ENCODE measurements at places on chromosomes 7 and 10.
A peak's percentile ranks its signal among the peaks of the same experiment; 100 is the strongest.

DNA sequence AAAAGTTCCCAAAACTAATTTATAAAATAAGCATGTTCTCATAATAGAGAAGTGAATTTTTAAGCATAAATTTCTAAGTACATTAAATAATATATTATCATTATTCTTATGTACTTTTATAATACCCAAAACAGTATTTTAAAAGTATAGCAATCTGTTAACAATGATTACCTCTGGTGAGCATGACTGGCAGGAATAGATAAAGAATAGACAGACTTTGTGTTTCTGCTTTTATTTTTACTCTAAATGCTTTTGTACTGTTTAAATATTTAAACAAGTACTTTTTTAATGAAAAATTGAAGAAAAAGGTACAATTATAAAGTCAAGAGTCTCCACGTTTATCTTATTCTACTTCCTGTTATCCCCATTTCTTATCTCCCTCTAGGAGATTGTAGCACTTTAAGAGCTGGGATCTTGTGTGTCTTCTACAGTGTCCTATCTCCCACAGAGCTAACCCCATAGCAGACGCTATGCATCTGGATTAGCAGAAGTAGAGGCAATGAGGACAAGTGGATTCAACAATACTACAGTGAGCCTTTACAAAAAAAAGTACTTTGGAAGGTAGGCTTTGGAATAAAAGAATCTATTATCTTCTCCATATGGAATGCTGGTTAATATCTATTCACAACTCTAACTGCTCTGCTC is 42.9 kb downstream of the IDE start:
- no peak overlapping the region for H3K27ac ChIP-seq
- DNase-seq = no peak
- no peaks in the 10 kb centered on the region for H3K4me1 ChIP-seq

DNA sequence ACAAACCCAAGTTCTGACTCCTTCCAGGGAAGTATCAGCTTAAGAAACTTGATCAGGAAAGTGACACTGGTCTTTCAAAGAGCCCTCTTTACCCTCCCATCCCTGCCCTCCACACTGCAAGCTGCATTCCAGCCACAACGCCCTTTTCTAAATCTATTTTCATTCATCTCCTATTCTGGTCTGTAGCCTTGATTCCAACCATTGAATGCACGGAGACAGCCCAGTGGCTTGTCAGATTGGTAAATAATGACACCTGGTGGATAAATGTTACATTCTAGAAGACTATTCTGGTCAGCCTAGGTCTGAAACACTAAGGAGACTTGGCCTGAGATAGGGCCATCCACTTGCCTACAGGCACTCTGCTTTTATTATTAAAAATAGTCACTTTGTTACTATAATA is 20.9 kb downstream of the MORN4 start:
- H3K36me3 ChIP-seq = peaks cover 4% of the 10 kb centered on the region
- no peaks in the 10 kb centered on the region for H3K4me1 ChIP-seq
- no peak overlapping the region for H3K27ac ChIP-seq
- H3K4me3 ChIP-seq = no peak overlapping the region
- no peak for DNase-seq

DNA sequence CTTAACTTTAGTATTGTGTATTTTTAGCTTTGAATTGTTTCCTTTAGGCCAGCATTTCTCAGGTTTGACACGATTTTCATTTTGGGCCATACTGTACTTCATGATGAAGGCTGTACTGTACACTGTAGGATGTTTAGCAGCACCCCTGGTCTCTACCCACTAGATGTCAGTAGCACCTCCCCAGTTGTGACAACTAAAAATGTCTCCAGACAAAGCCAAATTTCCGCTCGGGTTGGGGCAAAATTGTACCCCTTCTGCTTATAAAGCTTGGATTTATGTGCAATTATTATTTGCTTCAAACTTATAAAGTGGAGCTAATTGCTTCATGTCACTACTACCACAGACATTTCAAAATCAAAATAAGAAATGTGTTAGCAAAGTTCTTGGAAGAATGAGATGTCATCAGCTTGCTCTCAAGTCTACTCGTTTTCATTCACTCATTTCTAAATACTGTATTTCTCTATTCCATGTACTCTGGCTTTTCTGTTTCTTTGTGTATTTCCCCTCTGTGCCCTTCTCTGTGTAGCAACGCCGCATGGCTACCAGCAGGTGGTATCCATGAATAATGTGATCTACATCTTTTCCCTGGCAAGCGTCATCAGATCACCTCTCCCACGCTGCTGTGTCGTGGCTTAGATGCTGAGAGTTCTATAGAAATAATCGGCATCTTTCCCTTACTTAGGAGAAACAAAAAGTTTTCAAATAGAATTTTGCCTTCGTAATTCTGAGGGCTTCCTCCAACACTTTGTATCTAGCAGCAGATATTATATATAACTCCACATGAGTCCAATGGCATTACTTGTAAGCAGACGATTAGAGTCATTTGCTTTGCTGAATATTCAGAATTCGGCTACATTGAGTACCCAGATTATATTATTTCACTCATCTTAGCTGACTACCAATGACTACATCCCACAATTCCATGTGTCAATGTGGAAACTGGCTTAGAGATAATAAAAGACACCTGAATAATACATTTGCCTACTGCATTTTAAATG is 47.8 kb upstream of the CALCR start:
- peak; percentile 34 for DNase-seq
- H3K4me3 ChIP-seq = no peak overlapping the region
- peak overlapping the region; percentile 84 for H3K27ac ChIP-seq
- H3K4me1 ChIP-seq = peaks cover 14% of the 10 kb centered on the region
- no peaks in the 10 kb centered on the region for H3K27me3 ChIP-seq

DNA sequence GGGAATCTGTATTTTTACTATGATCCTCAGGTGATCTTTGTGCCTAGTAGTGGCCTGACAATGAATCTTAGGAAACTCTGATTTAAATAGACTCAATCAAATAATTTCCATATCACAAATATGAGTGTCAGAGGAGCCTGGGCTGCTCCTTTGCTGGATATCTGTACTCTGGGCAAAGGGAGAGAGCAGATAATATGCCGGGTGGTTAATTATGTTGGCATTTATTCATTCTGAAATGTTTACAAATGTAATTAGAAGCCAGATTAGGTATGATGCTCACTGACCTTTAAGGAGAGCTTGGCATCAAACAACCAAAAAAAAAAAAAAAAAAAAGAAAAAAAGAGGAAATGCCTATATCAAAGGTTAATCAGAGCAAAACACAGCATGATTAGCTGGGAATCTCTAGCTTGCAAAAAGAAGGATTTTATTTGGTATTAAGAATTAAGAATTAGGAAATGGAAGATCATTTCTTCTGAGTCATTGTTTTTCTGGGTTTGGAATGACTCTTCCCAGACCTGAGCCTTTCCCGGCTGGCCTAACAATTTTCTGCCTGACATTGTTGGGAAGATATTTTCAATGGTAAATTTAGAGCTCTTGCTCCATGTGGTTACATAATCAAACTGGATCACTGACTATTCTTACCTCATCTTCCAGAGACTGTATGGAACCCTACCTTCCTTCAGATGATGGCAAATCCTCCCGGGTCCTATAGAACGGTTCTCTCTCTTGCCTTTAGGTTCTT is 365.3 kb downstream of the REEP3 start:
- no peak overlapping the region for H3K4me3 ChIP-seq
- H3K27me3 ChIP-seq = no peaks in the 10 kb centered on the region
- H3K4me1 ChIP-seq = peaks cover 7% of the 10 kb centered on the region
- no peaks in the 10 kb centered on the region for H3K36me3 ChIP-seq
- H3K27ac ChIP-seq = peak overlapping the region; percentile 76

- H3K36me3 ChIP-seq = peaks cover 39% of the 10 kb centered on the region
- DNase-seq = no peak
- peaks cover 31% of the 10 kb centered on the region for H3K27me3 ChIP-seq
- peaks cover 46% of the 10 kb centered on the region for H3K4me1 ChIP-seq
- H3K4me3 ChIP-seq = no peak overlapping the region
- no peak overlapping the region for H3K27ac ChIP-seq
Measured at GRCh38 chr10:70561070-70561469, 41.5 kb downstream of the PRF1 start.

DNA sequence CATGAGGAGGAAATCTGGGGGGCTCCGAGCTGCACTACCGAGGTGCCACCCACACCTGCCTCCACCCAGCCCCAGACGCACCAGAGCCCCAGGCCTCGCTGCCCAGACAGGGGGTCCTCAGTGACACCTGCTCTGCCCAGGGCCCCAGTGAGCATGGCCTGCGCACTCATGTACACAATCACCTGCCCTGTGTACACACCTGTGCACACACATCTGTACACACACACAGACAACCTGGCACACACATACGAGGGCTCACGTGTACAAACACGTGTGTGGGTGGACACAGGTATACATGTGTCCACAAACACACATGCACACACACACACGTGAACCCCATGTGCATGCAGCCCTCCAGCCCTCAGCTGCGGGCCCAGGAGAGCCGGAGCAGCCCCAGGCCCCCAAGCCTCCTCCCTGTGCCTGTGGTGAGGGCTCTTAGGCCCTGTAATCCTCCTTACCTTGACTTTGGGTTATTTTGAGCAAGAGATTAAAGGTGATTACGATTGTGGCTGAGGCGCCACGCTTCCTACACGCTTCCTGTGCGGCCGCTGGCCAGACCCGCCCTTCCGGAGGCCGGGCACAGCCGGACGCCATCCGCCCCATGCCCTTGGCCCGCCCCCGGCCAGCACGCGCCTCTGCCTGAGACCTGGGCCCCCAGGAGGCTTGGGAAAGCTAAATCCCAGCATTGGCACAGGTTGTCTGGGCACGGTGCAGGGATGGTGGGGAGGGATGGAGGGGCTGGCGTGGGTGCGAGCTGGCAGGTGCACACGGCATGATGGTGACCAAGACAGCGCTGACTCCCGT is 71.9 kb downstream of the ELFN1 start:
- no peak for DNase-seq
- H3K36me3 ChIP-seq = no peaks in the 10 kb centered on the region
- peaks cover 9% of the 10 kb centered on the region for H3K27me3 ChIP-seq
- no peaks in the 10 kb centered on the region for H3K4me1 ChIP-seq

DNA sequence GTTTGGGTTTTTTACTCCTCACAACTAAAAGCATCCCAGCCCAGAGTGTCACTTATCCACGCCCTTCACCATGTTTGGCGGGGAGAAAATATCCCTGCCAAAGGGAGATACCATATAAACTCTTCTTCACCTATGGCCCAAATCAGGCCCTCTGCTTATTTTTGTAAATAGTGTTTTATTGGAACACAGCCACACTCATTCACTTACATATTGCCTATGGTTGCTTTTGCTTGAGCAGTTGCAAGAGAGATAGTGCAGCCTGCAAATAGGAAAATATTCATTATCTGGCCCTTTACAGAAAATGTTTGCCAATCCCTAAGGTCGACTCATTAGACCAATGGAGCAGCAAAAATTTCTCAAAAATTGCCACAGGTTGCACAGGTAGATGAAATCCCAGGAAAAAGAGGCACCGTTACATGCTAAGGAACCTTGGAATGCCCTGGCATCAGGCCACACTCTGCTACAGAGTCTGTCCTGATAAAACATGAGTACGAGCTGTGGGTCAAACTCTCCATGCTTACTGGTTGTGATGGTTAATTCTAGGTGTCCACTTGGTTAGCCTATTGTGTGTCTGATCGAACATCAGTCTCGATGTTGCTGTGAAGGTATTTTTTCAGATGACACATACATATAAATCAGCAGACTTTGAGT is 7.9 kb upstream of the RASSF4 start:
- no peak overlapping the region for H3K4me3 ChIP-seq
- H3K27ac ChIP-seq = no peak overlapping the region
- peaks cover 4% of the 10 kb centered on the region for H3K27me3 ChIP-seq
- DNase-seq = no peak
- peaks cover 5% of the 10 kb centered on the region for H3K36me3 ChIP-seq

DNA sequence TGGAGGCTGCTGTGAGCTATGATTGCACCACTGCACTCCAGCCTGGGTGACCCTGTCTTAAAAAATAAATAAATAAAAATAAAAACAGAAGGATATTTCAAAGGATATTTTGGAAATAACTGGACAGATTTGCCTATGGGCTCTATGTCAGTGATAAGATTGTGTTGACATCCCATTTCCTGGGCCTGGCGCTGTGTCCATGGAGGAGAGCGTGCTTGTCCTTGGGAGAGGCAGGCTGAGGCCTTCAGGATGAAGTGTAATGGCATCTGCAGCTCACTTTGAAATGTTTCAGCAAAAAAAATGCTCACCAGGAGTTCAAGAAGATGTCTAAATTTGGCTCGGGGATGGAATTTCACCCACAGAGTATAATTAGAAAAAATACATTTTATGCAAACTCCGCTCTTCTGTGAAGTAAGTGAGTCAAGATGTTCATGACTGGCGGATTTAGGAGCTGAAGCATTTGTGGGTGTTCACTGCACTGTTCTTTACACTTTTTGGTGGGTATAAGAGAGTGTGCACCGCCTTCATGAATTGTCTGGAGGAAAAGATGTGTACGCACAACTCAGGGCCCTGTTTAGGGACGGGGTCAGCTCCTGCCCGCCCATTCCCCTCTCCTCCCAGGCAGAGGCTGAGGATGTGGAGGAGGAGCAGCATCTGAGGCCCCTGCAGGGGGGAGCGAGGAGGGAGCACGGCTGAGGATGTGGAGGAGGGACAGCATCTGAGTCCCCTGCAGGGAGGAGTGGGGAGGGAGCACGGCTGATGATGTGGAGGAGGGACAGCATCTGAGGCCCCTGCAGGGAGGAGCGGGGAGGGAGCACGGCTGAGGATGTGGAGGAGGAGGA is 18.5 kb upstream of the FOXL3 start:
- H3K27ac ChIP-seq = no peak overlapping the region
- H3K36me3 ChIP-seq = peaks cover 24% of the 10 kb centered on the region
- no peak overlapping the region for H3K4me3 ChIP-seq
- H3K27me3 ChIP-seq = peaks cover 17% of the 10 kb centered on the region
- H3K4me1 ChIP-seq = no peaks in the 10 kb centered on the region

- no peak overlapping the region for H3K4me3 ChIP-seq
- H3K27ac ChIP-seq = no peak overlapping the region
- H3K4me1 ChIP-seq = no peaks in the 10 kb centered on the region
- peaks cover 3% of the 10 kb centered on the region for H3K36me3 ChIP-seq
Measured at GRCh38 chr10:111187096-111187495, 110.3 kb downstream of the ADRA2A start.

DNA sequence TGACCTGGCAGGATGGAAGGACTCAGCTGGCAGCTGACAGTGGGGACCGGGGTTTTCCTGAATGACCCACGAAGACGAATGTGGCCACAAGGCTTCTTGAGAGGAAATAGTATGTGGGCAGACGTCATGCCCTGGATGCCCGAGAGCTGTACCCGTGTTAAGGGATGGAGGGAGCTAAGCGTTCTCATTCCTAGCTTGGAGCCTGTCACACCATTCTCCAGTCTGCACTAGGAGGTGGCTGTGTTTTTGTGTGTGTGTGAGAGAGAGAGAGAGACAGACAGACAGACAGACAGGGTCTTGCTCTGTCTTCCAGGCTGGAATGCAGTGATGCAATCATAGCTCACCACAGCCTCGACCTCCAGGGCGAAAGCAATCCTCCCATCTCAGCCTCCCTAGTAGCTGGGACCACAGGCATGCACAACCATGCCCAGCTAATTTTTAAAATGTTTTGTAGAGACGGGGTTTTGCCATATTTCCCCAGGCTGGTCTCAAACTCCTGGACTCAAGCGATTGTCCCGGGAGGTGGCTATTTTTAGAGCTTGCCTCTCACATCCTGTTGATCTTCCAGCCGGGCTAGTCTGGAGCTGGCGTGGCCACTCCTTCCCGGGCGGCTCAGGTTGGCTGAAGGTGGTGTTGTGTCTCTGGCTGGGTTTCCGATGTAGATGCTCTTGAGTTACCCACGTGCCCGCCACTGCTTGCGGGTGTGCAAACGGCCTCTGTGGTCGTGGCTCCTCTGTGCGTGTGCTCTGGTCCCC is 2.1 kb downstream of the AMZ1 start:
- no peak for DNase-seq
- H3K36me3 ChIP-seq = no peaks in the 10 kb centered on the region
- no peak overlapping the region for H3K4me3 ChIP-seq
- peak overlapping the region; percentile 26 for H3K27ac ChIP-seq
- peaks cover 13% of the 10 kb centered on the region for H3K27me3 ChIP-seq

All from endothelial cell (in vitro differentiated cells).